ENCODE measurements at places on chromosomes 6 and 20.
A peak's percentile ranks its signal among the peaks of the same experiment; 100 is the strongest.

GRCh38 chr6:95804847-95805541, 210.8 kb upstream of the FUT9 start:
- peak; percentile 18 for DNase-seq

- DNase-seq = no peak
Observed at GRCh38 chr20:38935285-38935684, 9.1 kb downstream of the FAM83D start.

GRCh38 chr6:28589957-28590349, 64.3 kb downstream of the GPX5 start:
- peak; percentile 32 for DNase-seq

DNA sequence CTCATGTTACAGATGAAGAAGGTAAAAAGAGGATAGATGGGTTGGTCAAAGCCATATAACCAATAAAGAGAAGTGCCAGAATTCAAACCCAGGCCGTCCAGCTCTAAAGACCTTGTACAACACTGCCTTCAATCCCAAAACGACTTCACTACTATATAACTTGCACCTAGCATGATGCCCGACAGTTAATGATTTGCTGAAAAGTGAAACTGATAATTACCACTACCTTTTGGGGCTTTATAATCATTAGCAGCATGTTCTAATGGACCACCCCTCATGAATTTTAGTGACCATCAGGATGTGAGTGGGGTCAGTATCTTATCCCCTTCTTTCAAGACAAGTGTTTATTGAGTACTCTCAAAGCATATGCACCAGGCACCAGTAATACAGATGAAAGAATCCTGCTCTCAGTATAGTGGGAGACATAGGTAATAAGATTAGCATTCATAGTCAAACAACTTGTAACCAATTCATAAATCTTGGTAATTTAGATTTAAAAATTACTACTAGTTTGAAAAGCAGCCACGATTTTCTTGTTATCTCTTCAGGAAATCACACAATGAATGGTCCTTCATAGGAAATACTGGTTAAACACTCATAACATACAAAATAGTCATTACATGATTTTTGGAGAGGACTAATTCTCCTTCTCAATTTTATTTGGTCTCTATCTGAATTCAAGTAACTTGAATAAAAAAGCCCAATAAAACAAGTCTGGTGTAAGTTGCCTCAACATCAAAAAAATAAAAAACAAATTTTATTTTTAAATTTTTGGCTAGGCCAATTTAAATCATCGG, 98.0 kb downstream of the EPB41L2 start:
- no peak for DNase-seq

DNA sequence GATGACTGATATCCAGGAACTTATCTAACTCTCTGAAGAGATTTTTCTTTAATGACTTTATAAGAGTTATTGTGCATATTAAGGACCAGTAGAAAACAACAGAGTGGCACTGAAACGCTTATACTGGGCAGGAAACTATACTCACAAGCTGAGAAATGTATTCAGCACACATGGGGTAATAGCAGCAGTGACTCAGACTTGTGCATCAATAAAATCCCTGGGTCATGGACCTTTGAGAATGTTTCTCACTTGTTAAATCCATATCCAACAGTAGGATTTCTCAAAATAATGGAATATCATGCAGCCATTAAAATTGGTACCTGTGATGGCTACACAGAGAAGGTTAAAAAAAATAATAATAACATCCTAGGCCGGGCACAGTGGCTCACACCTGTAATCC, 219.5 kb downstream of the BTBD9 start:
- no peak for DNase-seq

- DNase-seq = no peak
Observed at GRCh38 chr6:15893556-15894253, 230.9 kb upstream of the DTNBP1 start.

DNA sequence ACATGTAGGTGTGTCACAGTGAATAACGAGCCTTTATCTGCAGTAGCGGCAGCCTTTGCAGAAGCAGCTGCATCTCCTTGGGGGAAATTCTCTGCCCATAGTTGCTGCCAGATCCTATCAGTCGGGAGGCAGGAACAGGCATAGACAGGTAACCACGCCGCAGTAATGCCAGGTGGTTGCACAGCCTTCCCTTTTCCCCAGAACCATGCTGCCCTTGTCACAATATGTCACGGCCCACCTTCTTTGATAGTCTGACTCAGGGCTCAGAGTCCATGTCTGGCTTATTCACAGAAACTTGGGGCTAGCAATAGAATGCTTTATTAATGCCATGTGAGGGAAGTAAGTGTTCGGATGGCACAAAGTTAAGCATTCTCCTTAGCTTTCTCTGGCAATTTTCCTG, 76.6 kb downstream of the F13A1 start:
- no peak for DNase-seq

DNA sequence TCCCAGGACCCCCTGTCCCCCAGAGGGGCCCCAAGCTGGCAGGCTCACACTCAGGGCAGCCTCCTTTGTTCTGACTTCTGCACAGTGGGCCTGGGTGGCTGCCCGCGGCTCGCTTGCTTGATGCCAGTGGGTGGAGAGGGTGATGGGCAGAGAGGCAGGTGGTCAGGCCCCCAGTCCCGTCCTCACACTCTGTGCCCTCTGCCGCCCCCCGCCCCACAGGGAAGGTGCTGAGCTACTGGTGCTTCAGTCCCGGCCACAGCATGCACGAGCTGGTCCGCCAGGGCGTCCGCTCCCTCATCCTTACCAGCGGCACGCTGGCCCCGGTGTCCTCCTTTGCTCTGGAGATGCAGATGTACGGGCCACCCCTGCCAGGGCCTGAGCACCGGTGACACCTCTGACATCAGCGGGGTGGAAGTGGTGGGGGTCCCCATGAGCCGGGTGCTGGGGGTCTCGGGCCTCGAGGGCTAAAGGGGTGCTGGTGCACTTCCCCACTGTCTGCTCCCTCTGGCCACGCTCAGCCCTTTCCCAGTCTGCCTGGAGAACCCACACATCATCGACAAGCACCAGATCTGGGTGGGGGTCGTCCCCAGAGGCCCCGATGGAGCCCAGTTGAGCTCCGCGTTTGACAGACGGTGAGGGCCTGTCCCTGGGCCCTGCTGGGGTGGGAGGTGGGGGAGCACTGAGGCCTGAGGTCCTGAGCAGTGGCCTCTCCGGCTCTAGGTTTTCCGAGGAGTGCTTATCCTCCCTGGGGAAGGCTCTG, 8.9 kb upstream of the TNFRSF6B start:
- DNase-seq = no peak

GRCh38 chr6:79780881-79781280, 149.8 kb downstream of the SH3BGRL2 start:
- no peak for DNase-seq

- DNase-seq = no peak
Observed at GRCh38 chr6:31450751-31451150, 47.2 kb upstream of the MICB start.

- DNase-seq = no peak
Observed at GRCh38 chr20:62516338-62516737, 40.5 kb upstream of the GATA5 start.

DNA sequence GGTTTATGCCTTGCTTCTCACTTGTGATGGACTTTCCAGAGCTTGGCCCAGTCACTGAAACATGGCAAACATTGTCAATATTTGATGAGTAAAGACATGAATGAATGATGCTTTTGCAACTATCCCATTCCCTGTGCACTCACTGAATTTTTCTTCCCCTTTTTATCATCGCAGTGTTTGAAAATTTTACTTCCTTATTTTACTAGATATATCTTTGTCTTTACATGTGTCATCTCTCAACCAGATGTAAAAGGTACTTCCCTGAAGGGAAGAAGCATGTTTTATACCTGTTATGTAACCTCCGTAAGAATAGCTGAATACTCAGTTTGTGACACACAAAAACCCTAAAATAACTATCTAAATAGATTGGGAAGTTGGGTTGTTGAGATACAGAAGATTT, 544.7 kb upstream of the FLRT3 start:
- no peak for DNase-seq

DNA sequence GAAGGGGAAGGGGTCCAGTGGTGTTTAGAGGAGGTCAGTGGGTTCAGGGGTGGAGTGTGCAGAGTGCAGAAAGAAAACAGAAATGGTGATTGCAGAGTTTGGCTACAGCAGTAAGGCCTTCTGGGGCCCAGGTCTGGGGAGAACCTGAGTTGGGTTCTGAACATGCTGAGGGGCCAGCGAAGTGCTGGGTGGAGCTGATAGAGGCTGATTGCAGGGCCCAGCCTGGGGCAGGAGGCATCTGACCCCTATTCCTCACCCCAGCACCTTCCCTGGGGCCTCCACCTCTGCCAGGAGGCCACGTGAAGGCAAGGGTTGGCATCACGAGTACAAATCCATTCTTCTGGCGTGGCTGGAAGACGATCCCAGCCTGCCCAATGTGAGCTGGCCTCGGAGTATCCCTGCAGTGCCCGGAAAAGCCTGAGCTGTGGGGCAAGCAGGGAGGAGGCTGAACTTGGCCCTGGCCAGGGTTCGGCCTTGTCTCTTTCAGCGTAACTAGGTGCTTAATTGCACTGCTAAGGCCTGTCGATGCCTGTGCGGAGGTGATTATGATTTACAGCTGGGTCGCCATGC, 35.3 kb downstream of the VSTM2L start:
- no peak for DNase-seq

GRCh38 chr6:4365686-4366085, 230.3 kb upstream of the ECI2 start:
- DNase-seq = no peak

DNA sequence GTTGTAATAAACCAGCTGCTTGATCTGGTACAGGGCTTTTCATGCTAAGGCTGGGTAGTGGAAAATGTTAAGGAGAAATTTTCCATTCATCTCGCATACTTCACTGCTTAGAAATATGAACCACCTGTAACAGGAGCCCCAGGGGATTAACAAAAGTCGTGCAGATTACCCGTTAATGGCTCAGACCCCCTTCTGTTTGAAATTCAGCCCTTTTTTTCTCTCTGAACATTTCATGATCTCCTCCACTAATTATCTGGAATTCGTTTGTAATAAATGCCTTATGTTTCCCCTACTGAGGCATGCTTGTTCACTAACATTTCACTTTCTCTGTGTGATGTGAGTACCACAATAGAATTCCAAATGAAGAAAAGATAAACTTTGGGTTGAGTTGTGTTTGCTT, 336.4 kb upstream of the HSF2 start:
- DNase-seq = no peak

DNA sequence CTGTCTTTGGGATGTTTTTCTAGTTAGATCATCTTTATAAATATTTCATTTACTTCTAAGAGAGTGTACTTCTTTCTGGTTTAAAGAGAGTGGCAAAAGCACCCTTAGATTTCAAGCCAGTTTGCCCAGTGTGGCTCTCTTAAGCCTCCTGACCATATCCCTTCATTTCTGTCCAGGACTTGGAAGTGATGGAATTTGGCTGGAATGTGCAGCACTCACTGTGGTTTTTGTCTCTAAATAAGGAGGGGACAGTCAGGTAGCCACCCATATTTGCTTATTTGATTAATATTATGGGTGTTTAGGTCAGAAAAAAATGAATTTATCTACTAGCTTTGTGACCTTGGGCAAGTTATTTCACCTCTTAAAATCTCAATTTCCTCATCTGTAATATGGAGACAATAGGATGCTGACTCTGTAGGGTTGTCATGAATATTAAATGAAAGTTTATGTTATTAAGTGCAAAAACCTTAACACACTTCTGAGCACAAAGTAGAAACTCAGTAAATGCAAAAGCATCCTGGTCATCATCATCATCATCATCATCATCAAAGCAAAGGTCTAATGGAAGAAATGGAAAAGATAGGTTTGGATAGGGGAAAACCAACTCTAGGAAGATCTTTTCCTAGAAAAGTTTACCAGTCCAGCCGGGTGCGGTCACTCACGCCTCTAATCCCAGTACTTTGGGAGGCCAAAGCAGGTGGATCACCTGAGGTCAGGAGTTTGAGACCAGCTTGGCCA, 3.1 kb downstream of the CRYBG1 start:
- no peak for DNase-seq

- DNase-seq = no peak
Observed at GRCh38 chr6:22079783-22080182, 217.1 kb downstream of the PRL start.

- DNase-seq = no peak
Observed at GRCh38 chr6:31652925-31653724, 664 bp upstream of the BAG6 start.

GRCh38 chr20:11352041-11352440, 565.7 kb upstream of the BTBD3 start:
- no peak for DNase-seq

DNA sequence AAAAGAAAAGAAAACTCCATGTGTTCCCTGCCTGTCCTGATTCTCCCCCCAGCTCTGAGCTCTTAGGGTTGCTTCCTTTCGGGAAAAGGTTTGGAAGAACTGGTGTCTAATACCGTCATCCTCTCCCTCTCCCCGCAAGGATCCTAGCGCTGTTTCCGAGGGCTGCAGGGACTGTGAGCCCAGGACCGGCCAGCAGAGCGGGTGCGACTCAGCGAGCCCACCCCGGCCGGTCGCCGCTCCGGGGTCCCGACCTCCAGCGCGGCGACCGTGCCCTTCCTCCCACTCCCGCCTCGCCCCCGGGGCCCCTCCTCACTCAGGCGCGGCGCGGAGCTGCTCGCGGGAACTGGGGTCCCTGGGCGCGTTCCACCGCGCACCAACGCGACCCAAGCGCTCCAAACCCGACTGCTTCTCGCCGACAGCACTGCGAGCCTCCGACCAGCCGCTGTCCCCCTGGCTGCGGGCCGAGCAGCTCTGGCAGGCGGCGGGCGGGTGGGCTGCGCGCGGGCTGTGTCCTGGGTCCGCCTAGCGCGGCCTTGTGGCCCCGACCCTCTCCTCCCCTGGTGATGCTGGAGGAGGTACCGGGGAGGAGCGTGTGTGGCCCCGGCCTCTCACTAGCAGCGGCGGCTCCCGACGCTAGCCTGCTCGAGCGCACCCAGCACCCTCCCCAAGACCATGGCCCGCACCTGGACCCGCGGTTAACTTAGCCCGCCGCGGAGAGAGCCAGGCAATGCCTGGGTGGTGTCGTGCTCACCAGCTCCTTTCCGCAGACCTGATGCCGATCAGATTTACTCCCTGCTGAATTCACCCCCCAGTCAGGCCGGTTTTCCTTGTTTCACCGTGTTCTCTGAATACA, at the start of gene PLA2G7:
Gene PLA2G7 (minus strand): TSS at position 509 of the 853 bp plus-strand sequence. CDS start 12,484 bp downstream, outside the sequence.
- peak; percentile 62 for DNase-seq

DNA sequence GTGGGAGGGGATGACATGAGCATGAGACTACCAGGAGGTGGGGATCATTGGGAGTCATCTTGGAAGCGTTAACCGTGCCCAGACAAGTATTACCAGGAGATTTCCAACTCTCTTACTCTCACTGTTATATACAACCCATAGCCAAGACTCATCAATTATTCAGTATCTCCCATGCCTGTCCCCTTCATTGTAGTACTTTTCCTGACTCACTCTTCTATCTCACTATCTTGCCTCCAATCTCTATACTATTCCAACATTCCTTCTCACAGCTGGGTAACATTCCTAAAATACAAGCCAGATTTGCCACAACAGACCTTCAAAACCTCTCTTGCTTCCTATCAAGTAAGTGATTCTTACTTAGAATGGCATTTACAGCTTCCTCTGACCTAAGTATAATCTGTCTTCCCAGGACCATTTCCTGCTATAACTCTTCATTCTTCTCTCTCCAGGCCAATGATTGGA, 226.3 kb upstream of the SMLR1 start:
- DNase-seq = no peak

DNA sequence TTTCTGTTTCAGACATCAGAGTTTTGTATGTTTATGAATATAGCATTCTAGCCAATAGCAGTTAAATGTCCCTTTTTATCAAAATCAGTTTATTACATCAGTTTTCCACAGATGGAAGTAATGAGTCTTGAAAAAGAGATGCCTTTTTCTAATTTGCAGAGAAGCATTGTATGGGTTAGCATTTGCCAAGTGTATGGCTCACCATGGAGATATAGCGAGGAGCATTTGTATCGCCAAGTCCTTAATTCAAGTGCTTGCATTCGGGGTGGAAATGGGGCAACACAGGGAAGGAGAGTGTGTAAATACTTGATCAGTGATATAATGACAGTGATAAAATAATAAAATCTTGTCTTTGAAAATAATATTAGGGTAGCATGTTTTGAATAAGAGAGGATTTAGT, 42.9 kb downstream of the TXLNB start:
- DNase-seq = no peak

All from lung (tissue), 17 donors.